ENCODE measurements at places on chromosomes 5 and 9. TPM values are rescaled to one million over a fixed set of nuclear protein-coding genes. Genes with fewer than 3 reads are reported as not detected.

MAMDC4 gene
- 3.2 TPM for total RNA-seq

MLANA gene
- not detected for total RNA-seq

KCNIP1 gene
- total RNA-seq = not detected

MCIDAS gene
- not detected for total RNA-seq

PNPLA7 gene
- 16.2 TPM for total RNA-seq

GLDC gene
- 0.49 TPM for total RNA-seq

ACOT12 gene
- total RNA-seq = not detected

ANKRD34B gene
- not detected for total RNA-seq

- H3K4me3 ChIP-seq = peak overlapping the region; percentile 56
- DNase-seq = peak; percentile 72
- H3K27me3 ChIP-seq = no peaks in the 10 kb centered on the region
- H3K36me3 ChIP-seq = no peaks in the 10 kb centered on the region
- no peak overlapping the region for H3K27ac ChIP-seq
Measured at GRCh38 chr5:6582507-6583048, 50.3 kb downstream of the NSUN2 start.

DNA sequence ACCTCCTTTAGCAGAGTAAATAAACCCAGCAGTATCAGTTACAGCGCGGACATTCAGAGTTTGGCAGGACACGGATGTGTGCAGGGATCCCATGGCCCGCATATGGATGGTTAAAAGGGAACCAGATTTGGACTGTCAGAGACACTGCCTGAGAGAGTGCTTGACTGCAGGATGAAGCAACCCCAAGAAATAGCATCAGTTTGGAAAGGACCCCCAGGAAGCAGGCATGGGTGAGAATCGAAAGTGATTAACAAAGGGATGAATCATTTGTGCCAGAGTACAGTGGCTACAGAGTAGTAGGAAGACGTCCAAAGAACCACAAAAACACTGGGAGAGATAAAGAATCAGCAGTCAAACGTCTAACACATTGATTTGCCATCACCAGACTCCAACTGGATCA, 5.5 kb downstream of the C7 start:
- no peaks in the 10 kb centered on the region for H3K4me1 ChIP-seq
- H3K36me3 ChIP-seq = no peaks in the 10 kb centered on the region
- DNase-seq = no peak
- H3K27ac ChIP-seq = no peak overlapping the region
- no peaks in the 10 kb centered on the region for H3K27me3 ChIP-seq

- no peaks in the 10 kb centered on the region for H3K27me3 ChIP-seq
- H3K4me3 ChIP-seq = no peak overlapping the region
- no peak overlapping the region for H3K27ac ChIP-seq
Measured at GRCh38 chr5:14702238-14702839, 37.8 kb downstream of the OTULIN start.

GRCh38 chr5:134439210-134439654, 27.6 kb upstream of the CDKN2AIPNL start:
- H3K27me3 ChIP-seq = no peaks in the 10 kb centered on the region
- H3K4me3 ChIP-seq = no peak overlapping the region
- peak; percentile 98 for DNase-seq
- no peaks in the 10 kb centered on the region for H3K36me3 ChIP-seq

DNA sequence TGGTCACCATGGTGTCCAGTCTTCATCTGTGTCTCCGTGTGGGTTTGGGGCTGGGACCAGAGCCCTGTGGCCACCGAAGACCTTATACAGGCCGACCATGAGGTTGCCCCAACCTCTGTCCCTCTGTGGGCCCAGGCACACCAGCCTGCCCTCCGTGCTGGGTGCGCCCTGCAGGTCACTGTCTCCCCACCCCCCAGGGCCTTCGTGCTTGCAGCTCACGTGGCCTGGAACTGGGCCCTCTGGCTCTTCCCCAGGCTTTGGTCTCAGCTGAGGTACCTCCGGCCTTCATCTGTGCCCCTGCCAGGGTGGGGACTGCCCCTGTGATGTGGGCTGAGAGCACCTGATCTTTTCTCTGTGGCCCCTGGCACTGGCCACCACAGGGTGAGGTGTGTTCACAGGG, 92.1 kb downstream of the RXRA start:
- no peak overlapping the region for H3K4me3 ChIP-seq
- peak overlapping the region; percentile 2 for H3K27ac ChIP-seq
- no peaks in the 10 kb centered on the region for H3K36me3 ChIP-seq
- DNase-seq = no peak

DNA sequence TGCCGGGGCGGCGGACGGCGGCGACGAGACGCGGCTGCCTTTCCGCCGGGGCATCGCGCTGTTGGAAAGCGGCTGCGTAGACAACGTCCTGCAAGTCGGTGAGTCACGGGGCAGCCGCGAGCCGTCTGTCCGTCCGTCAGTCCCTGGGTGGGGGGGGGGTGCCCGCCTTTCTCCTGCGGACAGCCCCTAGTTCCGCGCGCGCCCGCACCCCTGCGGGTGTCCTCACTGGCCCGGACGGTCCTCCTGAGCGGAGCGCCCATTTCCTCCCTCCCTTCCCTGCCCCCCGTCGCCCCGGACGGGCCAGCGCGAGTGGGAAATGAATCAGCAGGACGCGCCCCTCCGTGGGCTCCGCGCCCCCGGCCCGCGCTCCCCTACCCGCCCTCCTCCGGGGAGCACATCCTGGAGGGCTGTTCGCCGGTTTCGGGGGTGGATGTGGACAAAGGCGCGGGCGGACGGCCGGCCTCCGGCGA, 828 bp downstream of the ZSWIM6 start:
- DNase-seq = no peak
- H3K36me3 ChIP-seq = no peaks in the 10 kb centered on the region
- H3K27me3 ChIP-seq = no peaks in the 10 kb centered on the region
- peaks cover 36% of the 10 kb centered on the region for H3K4me1 ChIP-seq
- H3K27ac ChIP-seq = peak overlapping the region; percentile 84

GRCh38 chr5:14675865-14676300, 11.4 kb downstream of the OTULIN start:
- H3K36me3 ChIP-seq = peaks cover 11% of the 10 kb centered on the region
- H3K27ac ChIP-seq = no peak overlapping the region
- no peak for DNase-seq
- no peak overlapping the region for H3K4me3 ChIP-seq

GRCh38 chr5:160638161-160638742, 213.8 kb downstream of the ATP10B start:
- no peaks in the 10 kb centered on the region for H3K4me1 ChIP-seq
- H3K4me3 ChIP-seq = no peak overlapping the region
- no peaks in the 10 kb centered on the region for H3K27me3 ChIP-seq

- H3K27me3 ChIP-seq = no peaks in the 10 kb centered on the region
- H3K4me1 ChIP-seq = no peaks in the 10 kb centered on the region
- no peak for DNase-seq
- H3K4me3 ChIP-seq = no peak overlapping the region
- H3K36me3 ChIP-seq = peaks cover 93% of the 10 kb centered on the region
Measured at GRCh38 chr9:35714123-35714522, 17.9 kb downstream of the TLN1 start.

DNA sequence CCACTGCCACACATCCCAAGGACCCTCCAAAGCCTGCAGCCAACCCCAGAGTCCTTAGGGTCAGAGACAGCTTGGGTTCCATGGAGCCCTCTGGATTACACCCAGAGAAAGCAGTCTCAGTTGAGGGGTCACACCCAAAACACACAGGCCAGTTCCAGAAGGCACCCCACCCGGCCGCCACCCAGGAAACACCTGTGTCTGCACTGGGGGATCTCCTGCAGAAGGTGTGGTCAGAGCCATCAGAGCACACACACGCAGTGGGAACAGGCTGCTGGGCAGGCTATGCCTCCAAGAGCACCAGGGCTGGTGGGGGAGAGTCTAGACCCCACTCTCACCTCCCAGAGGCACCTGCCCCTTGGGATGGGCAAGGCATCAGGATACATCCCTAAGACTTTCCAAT, 27.3 kb downstream of the NIPAL4 start:
- no peak for DNase-seq
- no peaks in the 10 kb centered on the region for H3K4me1 ChIP-seq
- H3K27ac ChIP-seq = no peak overlapping the region
- H3K36me3 ChIP-seq = no peaks in the 10 kb centered on the region
- H3K4me3 ChIP-seq = no peak overlapping the region
- no peaks in the 10 kb centered on the region for H3K27me3 ChIP-seq

DNA sequence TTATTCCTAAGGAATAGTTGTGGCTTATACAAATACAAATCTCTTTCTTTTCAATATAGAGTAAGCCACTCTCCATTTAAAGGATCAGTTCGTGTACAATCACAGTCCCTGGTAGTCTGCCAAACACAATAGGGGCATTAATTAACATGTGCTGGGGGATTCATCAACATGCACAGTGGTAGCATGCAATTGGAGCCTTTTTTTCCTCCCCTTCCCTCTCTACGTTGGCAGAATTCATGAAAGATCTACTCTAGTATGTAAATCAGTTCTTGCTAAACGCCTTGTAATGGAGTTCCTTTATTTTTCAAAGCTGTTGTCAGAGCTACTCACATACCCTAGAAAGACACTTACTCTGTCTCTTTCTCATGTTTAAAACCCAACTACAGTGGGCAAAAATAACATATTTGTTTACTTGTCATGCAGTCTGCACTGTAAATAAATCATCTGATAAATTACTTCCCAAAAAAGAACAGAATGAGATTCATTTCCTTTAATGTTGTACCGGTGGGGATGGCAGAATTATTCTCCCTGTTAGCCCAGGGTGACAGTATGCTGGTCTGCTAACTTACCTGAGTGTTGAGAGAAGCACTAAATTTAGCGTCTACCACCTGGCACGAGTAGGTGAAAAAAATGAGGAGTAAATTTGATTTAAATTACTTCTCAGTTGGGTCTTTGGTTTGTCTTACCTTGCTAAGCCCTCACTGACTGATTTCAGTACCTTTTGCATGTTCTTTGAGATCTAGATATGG, 341.5 kb upstream of the CCNH start:
- no peak overlapping the region for H3K27ac ChIP-seq
- no peaks in the 10 kb centered on the region for H3K4me1 ChIP-seq
- H3K36me3 ChIP-seq = no peaks in the 10 kb centered on the region
- DNase-seq = no peak
- H3K4me3 ChIP-seq = no peak overlapping the region

DNA sequence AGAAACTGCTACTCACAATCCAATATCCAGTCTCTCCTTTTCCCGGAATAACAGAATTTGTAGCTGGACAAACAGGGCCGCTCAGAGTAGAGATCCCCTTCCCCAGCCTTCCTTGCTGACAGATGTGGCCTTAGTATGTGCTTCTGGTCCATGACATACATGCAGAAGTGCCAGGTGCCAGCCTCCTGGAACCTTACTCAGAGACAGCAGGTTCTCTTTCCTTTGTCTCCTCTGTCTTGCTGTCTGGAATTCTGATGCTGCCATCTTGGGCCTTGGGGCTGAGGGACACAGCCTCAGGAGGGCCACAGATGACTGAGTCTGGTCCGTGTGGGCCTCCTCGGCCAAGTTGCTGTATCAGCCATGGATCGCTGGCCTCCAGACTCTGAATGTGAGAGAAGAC, 210.1 kb downstream of the PAX5 start:
- no peaks in the 10 kb centered on the region for H3K36me3 ChIP-seq
- H3K4me1 ChIP-seq = no peaks in the 10 kb centered on the region
- H3K27ac ChIP-seq = no peak overlapping the region

GRCh38 chr9:15909297-15909696, 356.5 kb downstream of the CCDC171 start:
- no peaks in the 10 kb centered on the region for H3K36me3 ChIP-seq
- H3K4me3 ChIP-seq = no peak overlapping the region
- no peaks in the 10 kb centered on the region for H3K4me1 ChIP-seq
- H3K27ac ChIP-seq = no peak overlapping the region

GRCh38 chr9:114288193-114289091, 34.5 kb upstream of the ORM1 start:
- no peaks in the 10 kb centered on the region for H3K27me3 ChIP-seq
- peaks cover 20% of the 10 kb centered on the region for H3K4me1 ChIP-seq
- no peak for DNase-seq
- no peak overlapping the region for H3K4me3 ChIP-seq
- peaks cover 6% of the 10 kb centered on the region for H3K36me3 ChIP-seq

GRCh38 chr9:131810351-131811170, 70.7 kb upstream of the RAPGEF1 start:
- no peak overlapping the region for H3K27ac ChIP-seq
- no peaks in the 10 kb centered on the region for H3K27me3 ChIP-seq
- no peaks in the 10 kb centered on the region for H3K36me3 ChIP-seq
- no peak for DNase-seq

- no peak overlapping the region for H3K27ac ChIP-seq
- no peaks in the 10 kb centered on the region for H3K36me3 ChIP-seq
- H3K4me1 ChIP-seq = no peaks in the 10 kb centered on the region
Measured at GRCh38 chr5:67765697-67766096, 449.9 kb upstream of the PIK3R1 start.

GRCh38 chr5:53335115-53335514, 145.3 kb upstream of the FST start:
- H3K4me3 ChIP-seq = no peak overlapping the region
- H3K27ac ChIP-seq = no peak overlapping the region
- H3K4me1 ChIP-seq = no peaks in the 10 kb centered on the region
- no peak for DNase-seq
- no peaks in the 10 kb centered on the region for H3K36me3 ChIP-seq
- H3K27me3 ChIP-seq = no peaks in the 10 kb centered on the region

- no peaks in the 10 kb centered on the region for H3K27me3 ChIP-seq
- no peak overlapping the region for H3K4me3 ChIP-seq
- H3K36me3 ChIP-seq = no peaks in the 10 kb centered on the region
- no peak for DNase-seq
Measured at GRCh38 chr5:171609806-171610452, 175.7 kb upstream of the SMIM23 start.

- no peaks in the 10 kb centered on the region for H3K4me1 ChIP-seq
- H3K27me3 ChIP-seq = no peaks in the 10 kb centered on the region
- no peak overlapping the region for H3K4me3 ChIP-seq
- no peak overlapping the region for H3K27ac ChIP-seq
Measured at GRCh38 chr5:95445995-95446394, 54.8 kb downstream of the FAM81B start.
